ENCODE measurements at places on chromosomes 6 and 20. TPM values are rescaled to one million over a fixed set of nuclear protein-coding genes. Genes with fewer than 3 reads are reported as not detected.

The C2 gene
- total RNA-seq = 354 TPM

The HLA-A gene
- 191 TPM for total RNA-seq

- H3K27ac ChIP-seq = no peak overlapping the region
- peaks cover 14% of the 10 kb centered on the region for H3K27me3 ChIP-seq
- peaks cover 15% of the 10 kb centered on the region for H3K4me1 ChIP-seq
- no peak overlapping the region for H3K4me3 ChIP-seq
Measured at GRCh38 chr6:99613409-99613704, 6.7 kb downstream of the PRDM13 start.

DNA sequence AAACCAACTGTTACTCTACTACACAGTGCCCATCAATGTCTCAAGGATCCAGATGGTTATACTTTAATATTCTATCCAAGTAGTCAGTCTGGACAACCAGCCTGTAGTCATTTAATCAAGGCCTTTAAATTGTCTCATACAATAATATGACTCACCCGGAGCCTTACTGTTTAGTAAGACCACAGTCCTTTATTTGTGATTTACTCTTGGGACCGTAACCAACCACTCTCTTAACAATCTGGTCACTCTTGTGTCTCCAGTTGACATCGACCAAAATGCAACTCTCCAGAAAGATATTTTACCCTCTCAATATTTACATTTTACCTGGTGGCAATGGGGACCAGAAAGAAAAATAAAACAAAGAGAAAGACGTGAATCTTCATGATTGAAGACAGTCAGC, 14.9 kb downstream of the DEFB114 start:
- H3K36me3 ChIP-seq = no peaks in the 10 kb centered on the region
- no peaks in the 10 kb centered on the region for H3K27me3 ChIP-seq
- no peak overlapping the region for H3K4me3 ChIP-seq
- no peak overlapping the region for H3K27ac ChIP-seq
- no peak for DNase-seq

DNA sequence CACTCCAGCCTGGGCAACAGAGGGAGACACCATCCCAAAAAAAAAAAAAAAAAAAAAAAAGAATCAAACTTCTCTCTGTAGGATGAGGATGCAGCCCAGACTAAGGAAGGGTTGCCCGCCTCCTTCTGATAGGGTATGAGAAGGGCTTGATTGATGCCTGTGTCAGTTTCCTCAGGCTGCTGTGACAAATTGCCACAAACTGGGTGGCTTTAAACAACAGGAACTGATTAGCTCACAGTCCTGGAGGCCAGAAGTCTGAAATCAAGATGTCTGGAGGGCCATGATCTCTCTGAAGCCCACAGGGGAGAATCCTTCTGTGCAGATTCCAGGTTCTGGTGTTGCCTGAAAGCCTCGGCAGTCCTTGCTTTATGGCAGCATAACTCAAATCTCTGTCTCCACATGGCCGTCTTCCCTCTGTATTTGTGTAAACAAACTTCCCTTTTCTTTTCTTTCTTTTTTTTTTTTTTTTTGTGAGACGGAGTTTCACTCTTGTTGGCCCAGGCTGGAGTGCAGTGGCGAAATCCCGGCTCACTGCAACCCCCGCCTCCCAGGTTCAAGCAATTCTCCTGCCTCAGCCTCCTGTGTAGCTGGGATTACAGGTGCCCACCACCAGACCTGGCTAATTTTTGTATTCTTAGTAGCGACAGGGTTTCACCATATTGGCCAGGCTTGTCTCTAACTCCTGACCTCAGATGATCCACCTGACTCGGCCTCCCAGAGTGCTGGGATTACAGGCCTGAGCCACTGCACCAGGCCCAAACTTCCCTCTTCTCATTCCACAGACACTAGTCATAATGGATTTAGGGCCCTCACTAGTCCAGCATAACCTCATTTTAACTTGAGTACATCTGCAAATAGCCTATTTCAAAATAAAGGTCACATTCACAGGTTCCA, 11.2 kb upstream of the CDK19 start:
- H3K27ac ChIP-seq = no peak overlapping the region
- peaks cover 16% of the 10 kb centered on the region for H3K4me1 ChIP-seq
- no peak overlapping the region for H3K4me3 ChIP-seq
- no peaks in the 10 kb centered on the region for H3K27me3 ChIP-seq
- no peak for DNase-seq

Measured in liver (tissue), 10 donors.